Activated CD4-positive, alpha-beta T cell treated with anti-CD3 and anti-CD28 coated beads, Interleukin-2, amount 50 U/mL, for 4 hours (primary cell): ENCODE measurements at places on chromosomes 16 and 17.

GRCh38 chr16:83253521-83253920 lies 554.3 kb upstream of the HSBP1 start:
- DNase-seq: no peak

GRCh38 chr16:68776821-68777485 lies 39.9 kb downstream of the CDH1 start:
- no peak for DNase-seq

- DNase-seq: no peak
Observed at GRCh38 chr17:2384439-2385127, 16.3 kb downstream of the MNT start.

DNA sequence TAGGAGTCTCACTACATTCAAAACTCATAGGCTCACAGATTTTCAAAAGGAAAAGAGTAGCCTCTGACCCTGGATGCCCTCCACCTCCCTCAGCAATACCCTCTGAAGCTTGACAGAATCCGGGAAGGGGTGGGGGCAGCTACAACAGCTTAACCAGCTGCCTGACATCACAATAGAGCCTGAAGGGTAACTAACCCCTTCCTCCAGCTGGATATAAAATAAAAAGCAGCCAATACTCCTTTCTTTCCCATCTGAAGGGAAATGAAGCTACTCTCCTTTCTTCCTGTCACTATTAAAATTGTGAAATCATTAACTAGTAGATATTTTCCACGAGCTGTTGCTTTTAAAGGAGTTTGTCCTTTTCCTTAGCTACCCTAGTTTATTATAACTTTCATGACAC lies 24.0 kb downstream of the USP31 start:
- no peak for DNase-seq

DNA sequence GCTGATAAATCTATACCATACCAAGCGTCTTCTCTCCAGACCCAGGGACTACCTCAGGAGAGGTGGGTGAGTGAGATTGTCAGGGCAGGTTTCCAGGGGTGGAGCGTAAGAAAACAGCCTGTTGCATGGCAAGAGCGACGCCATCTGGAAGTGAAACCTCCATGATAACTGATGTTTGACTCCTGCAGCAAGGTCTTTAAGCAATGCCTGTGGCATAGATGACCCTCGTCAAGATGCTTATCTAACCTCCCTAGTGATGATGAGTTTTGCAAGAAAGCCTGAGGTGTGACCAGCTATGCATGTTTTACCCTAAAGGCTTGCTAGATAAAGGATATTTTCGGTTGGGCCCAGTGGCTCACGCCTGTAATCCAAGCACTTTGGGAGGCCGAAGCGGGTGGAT lies 71.6 kb downstream of the GSG1L start:
- DNase-seq: no peak

GRCh38 chr16:81385031-81385756 lies 59.4 kb upstream of the CMIP start:
- DNase-seq: no peak

GRCh38 chr17:40171750-40172149 lies 5.5 kb upstream of the RAPGEFL1 start:
- DNase-seq: no peak

DNA sequence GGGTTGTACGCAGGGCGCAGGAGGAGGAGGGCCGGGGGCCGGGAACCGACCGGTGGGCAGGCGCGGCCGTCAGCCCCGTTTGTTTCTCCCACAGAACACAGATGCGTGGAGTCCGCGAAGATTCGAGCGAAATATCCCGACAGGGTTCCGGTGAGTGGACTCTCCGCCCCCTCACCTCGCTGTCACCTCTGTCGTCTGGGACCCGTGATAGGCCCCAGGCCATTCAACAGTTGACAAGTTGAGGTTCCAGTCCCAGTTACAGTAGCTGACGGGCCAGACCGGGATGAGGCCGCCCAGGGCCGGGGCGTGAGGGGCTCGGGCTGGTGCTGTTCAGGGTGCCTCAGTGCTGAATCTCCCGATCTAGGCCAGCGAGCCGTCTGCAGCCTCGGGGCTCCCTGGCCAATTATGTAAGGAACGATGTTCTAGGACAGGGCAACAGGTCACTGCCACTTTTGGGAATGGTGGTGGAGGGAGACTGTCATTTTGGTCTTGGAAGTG lies 628 bp downstream of the GABARAPL2 start:
- DNase-seq: no peak

DNA sequence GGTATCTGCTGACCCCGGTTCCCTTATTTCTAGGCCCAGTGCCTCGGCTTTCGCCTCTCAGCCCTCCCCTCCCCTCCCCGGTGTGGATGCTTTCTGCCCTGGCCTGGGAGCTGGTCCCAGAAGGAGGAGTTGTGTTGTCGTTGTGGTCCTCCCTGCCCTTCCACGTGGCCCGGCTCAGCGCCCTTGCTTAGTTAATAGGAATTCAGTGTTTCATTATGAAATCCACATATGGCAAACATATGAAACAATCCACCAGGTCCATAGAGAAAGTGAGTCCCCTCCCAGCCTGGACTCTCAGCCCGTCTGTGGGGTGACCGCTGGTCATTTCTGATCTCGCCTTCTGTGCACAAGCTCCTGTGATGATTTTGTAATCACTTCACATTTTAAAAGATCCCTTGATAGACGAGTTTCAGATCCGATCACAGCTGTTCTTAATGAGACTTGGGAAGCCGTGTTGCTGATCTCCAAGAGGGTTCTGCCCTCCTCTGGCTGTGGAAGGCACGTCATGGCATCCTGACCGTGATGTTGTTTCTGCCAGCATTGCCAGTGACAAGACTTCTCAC lies 112.1 kb downstream of the BANP start:
- DNase-seq: no peak

DNA sequence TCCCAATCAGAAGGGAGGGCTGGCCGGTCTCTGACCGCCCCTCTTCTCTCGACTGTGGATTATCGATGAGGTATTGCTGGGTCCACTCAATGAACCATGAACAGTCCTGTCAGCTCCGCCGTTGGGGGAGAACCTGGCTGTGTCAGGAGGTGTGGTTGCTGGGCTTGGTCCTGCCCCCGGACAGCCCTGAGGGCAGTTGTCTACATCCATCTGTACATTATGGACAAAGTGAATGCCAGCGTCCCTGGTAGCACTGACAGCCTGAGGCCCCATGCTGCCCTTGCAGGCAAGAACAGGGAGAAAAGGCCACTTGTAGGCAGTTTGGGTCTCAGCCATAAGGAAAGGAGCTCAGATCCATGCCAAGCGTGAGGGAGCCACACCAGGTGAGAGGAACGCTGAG lies 38.9 kb downstream of the ST3GAL2 start:
- no peak for DNase-seq

- no peak for DNase-seq
Observed at GRCh38 chr16:8935989-8936388, 27.7 kb downstream of the USP7 start.

GRCh38 chr17:34409352-34409751 lies 46.3 kb upstream of the CCL1 start:
- DNase-seq: no peak

DNA sequence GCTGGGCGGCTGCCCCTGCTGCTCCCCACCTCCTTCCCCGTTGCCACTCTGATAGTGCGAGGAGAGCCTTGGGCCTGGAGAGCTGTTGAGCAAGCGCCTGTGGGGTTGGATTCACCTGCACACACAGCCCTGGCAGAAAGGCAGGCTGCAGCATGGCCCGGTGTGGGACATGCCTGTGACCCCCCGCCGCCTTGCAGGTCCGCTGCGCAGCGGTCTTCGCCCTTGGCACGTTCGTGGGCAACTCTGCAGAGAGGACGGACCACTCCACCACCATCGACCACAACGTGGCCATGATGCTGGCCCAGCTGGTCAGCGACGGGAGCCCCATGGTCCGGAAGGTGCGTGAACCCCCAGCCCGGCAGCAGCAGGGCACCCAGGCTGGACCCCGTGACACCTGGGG lies 106.8 kb upstream of the CHMP6 start:
- DNase-seq: no peak

GRCh38 chr16:52546291-52547003 lies 496 bp downstream of the TOX3 start:
- no peak for DNase-seq

DNA sequence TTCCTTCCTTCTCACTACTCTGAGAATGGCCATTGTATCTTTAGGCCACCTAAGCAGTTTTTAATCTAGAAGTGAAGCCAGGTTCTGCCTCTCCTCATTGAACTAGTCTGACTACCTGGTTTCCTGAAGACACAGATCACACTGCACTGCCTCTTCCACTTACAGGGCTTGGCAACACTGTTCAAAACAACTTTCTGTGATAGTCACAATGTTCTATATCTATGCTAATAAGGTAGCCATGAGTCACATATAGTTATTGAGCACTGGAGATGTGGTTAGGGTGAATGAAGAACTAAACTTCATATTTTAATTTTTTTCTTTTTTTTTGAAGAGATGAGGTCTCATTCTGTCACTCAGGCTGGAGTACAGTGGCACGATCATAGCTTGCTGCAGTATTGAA lies 26.9 kb downstream of the RND2 start:
- no peak for DNase-seq

DNA sequence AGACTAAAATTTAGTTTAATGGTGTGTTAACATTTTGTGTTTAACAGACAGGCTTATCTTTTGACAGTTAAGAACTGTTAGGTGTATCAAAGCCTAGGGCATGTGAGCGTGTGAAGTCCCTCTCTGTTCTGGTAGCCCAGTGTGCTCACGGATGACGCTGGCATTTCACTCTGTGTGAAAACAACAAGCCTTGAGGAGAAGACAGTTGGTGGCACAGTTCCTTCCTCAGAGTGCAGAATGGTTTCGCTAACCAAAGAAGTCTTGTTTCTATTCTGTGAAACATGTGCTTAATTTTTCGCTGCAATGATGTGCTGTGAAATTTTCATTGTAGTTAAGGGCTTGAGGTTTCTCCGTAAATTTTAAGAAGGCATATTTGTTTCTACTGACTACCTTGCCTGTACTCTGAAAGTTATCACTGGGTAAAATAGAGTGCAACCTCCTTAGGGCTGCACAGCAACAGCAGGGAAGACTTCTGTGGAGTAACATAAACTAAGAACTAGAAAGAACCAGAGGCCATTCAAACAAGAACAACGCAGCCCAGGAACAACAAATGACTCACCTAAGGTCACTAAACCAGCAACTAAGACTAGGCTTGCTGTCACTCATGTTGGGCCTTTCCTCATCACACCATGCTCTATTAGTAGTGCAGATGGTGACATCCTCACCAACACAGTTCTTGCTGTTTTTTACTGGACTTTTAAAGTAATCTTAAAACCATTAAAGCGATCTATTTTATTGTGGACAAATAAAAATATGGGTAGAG lies 33.4 kb downstream of the BRD7 start:
- no peak for DNase-seq

DNA sequence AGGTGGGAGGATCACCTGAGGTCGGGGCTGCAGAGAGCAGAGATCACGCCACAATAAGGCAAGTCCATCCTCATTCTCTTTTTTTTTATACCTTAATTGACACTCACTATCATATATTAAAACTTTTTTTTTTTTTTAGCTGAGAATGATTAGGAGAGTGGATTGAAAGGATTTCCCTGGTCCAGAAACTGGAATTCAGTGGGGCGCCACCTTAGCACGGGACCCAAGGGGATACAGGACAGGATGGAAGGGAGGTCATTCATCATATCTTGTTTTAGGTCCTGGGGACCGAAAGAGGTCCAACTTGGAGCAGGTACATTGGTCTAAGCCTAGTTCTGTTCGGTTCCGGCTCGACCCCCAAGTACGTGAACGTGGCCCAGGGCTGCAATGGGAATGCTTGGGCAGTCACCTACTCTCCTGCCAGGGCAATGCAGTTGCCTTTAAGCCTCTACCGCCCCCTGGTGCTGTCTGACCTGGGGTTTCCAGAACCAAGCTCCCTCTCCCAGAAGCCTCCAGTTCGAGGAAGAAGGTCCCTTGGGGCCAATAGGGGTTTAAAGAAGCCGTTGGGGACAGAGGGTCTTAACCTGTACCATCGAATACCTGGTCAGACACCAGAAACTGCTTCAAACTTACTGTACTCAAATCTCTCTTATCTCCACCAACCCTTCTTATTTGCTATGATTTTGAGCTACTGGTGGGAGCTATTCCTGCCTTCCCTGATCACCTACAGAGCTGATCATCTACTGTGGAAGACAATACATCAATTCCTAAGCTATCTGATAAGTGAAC lies 19.9 kb upstream of the GPATCH8 start:
- peak; percentile 40 for DNase-seq

GRCh38 chr17:51224402-51225262 lies 35.2 kb downstream of the MBTD1 start:
- no peak for DNase-seq

DNA sequence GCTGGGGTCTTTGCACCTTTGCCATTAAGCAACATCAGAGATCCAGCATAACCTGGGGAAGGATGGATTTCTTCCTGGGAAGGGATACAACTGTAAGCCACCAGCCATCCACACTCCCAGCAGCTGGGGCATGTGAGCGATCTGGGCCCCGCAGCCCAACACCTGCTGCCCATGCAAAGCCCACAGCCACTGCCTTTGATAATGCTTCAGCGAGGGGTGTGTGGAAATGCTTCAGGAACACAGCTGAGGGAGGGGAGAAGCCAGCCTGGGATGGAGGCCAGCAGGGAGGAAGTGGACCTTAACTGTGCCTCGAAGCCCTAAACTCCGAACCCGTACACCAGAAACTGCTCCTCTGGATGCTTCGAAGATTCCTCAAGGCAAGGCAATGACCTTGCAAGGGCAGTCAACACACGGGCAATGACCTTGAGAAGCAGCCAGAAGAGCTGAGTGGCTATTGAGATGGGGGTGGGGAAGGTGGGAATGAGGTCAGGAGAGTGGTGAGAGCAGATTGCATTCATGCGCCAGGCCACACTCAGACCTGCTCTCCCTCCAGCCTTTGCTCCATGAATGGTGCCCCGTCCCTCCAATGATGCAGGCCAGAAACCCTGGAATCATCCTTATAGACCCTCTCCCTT lies 49.1 kb downstream of the KATNIP start:
- no peak for DNase-seq

DNA sequence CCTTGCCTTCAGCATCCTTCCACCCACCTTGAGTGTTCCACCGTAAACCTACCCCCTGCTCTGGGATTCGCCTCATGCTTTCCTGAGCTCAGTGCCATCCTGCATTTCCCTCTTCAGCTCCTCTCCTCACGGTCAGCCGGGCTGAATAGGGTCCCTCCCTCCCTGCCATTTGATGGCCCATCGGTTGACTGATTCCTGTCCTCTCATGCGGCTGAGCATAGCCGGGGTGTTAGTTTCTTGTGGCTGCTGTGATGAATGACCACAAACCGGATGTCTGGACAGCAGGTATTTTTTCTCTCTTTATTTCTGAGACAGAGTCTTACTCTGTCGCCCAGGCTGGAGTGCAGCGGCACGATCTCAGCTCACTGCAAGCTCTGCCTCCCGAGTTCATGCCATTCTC lies 44.1 kb upstream of the MGAT5B start:
- DNase-seq: no peak

DNA sequence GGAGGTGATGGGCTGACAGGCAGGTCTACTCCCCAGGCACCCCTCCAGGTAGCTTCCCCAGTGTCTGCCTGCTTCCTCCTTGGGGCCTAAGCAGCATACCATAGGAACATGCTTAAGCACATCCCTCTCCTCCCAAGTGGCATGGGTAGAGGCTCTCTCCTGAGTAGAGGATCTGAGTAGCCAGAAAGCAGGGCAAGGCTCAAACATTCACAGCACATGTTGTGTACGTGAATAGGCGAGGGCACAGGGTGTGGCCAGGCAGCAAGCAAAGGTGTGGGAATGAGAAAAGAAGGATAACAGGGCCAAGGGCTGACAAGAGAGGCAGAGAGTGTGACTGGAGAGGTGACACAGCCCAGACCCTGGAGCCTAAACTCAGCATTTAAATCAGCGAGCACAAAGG lies 29.7 kb upstream of the GFOD2 start:
- no peak for DNase-seq
